ENCODE measurements at places on chromosomes 12 and 14.
A peak's percentile ranks its signal among the peaks of the same experiment; 100 is the strongest.

GRCh38 chr14:49114161-49114893 is 471.9 kb downstream of the RPS29 start:
- no peak for DNase-seq

DNA sequence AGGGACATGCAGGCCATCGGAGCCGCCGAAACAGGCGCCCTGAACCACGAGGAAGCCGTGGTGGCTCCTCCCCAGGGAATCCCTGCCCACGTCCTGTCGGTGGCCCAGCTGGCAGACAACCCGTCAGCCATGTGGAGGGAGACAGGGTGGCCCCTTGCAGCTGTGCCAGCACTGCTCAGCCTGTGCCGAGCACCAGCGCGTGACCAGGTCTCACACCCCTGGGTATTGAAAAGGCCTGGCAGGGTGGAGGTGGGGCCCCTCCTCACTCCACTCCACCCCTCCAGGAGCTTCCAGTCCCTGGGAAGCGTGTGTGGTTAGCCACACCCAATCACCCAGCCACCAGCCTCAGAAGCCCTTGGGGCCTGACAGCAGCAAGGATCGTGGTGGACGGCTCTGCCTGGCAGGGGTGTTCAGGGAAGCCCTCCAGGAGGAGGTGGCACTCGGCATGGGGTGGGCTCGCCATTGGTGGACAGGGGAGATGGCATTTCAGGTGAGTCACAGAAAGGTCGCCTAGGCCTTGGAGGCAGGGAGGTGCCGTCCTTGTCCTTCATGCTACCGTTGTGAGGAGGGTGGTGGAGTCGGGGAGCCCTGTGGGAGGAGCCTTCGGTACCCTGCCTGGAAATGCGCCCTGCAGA is 12.3 kb upstream of the DLK1 start:
- no peak for DNase-seq

DNA sequence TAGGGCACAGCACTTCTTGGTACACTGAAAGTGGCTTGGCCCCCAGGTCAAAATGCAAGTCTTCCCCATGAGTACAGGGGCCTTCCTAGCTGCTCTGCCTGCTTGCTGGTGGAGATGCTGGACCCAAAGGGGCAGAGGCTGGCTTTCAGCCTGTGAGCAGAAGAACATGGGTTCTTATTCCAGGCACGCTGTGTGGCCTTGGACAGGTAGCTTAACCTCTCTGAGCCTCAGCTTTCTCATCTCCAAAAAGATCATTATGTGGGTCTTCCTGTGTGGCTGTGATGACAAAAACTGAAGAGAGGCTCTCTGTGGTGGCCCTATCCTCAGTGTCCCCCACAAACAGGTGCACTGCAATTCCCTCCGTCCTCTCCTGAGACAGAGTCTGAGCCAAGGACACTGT is 45.6 kb upstream of the TUNAR start:
- no peak for DNase-seq

DNA sequence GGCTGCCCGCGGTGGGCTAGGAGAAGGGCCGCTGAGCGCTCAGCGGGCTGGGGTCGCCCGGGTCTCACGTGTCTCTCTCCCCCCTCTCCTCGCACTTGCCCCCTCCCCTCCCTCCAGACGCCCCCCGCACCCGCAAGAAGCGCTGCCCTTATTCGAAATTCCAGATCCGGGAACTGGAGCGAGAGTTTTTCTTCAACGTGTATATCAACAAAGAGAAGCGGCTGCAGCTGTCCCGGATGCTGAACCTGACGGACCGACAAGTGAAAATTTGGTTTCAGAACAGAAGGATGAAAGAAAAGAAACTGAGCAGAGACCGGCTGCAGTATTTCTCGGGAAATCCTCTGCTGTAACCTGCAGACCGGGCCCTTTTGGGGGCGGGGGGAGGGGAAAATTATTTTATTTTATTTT is 314 bp upstream of the HOTAIR start:
- DNase-seq, result no peak

GRCh38 chr12:18436170-18436569 is 174.9 kb downstream of the PIK3C2G start:
- DNase-seq, result no peak

GRCh38 chr14:51774209-51774608 is 86.2 kb upstream of the GNG2 start:
- DNase-seq, result no peak

DNA sequence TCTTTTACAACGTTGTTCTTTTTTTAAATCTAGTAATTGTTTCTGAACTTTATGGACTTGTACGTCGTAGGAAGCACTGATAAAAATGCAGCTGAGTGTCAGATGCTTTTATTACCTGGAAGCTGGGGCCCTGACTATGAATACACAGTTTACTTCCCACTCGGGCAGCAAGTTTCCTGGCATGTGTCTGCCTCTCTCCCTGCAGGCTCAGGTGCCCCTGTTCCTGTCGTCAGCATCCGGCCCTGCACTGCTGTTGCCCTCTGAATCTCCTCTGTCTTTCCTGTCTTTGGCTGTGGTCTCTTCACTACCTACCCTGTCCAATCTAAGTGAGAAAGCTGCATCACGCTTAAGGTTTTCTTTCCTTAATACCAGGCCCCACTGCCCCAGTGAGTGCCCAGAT is 75.8 kb downstream of the PELI2 start:
- DNase-seq, result no peak

DNA sequence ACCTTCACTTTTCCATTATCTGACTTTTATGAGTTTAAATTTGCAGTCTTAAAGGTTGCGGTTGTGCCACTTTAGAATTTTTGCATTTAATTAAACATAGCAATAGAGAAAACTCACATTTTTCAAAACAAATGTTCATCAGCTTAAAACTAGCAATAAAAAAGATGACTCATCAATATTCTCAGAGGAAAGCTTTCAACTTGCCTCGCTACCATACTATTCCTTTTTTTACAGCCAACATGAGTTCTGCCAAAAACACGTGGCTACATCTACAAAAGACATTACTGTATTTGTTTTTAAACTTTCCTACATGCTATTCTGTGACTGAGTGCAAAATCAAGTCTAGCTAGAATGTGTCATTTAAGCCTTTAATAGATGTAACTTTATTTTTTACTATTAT is 497.1 kb downstream of the RPS29 start:
- no peak for DNase-seq

GRCh38 chr12:110796952-110797351 is 49.8 kb upstream of the CCDC63 start:
- no peak for DNase-seq

DNA sequence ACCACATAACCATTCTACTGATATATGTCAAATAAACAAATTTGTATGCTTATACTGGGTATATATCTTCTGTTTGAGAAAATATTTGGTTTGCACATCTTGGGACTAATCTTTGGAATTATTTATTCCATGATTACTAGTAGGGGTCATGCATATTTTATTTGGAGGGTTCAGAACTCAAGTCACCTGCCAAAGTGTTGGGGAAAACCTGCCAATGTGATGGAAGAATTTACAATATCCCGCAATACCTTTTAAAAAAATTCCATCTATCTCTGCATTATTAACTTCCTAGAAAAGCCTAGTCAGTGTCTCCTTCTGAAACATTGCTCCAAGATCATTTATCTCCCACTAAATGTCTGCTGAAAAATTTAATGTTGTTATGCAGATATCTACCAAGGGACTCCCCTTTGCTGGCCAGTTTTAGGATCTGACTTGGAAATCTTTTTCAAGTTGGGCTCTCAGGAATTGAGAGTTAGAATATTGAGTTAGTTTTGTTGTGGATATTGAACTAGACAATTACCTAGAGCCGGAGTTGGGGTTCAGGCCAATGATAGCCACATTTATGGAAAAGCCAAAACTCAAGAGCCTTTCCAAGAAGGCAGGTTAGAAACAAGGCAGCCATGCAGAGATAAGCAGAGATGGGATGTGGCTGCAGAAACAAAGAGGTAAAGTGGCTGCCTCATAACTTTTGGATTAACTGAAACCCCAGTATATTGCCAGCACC is 425.2 kb downstream of the ADAMTS20 start:
- no peak for DNase-seq

GRCh38 chr12:76569685-76570604 is 10.4 kb upstream of the OSBPL8 start:
- no peak for DNase-seq

- DNase-seq, result no peak
Measured at GRCh38 chr12:3131129-3131528, 54.0 kb downstream of the TSPAN9 start.

- no peak for DNase-seq
Measured at GRCh38 chr14:36105401-36105800, 71.1 kb downstream of the PTCSC3 start.

- no peak for DNase-seq
Measured at GRCh38 chr14:52703225-52703624, 3.8 kb upstream of the PSMC6 start.

DNA sequence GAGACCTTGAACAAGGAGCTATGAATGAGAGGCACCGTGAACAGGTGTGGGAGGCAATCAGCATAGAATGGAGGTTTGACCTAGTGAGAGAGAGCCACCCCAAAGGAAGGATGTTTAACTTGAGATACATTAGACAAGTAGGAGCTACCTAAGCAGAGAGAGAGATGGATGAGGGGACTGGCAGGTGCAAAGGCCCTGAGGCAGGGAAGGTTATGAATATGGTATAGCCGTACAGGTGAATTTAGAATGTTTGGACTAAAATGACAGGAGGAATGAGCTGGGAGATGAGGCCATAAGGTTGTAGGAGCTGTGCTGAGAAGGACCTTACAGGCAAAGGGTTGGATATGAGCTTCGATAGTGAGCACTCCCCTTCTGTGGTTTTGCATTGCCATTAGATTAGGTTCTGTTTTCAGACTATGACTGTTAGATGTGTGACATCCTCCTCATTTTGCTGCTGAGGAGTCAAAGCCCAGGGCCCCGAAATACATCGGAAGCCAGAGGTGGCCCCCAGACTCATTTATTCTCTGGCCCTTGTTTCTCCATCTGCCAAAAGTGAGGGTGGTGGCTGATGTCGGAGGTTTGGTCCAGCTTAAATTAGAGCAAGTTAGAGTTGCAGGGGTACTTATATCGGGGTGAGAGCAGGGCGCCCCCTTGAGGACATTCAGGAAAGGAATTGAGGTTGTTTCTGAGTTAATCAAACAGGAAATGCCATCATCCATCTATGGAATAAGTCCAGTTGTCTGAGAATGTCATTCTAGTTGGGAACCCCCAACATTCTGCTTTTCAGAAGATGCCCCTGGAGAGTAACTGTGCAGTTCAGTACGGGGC is 29.4 kb downstream of the SLC24A4 start:
- DNase-seq, result peak; percentile 14

- DNase-seq, result no peak
Measured at GRCh38 chr14:100547633-100548294, 39.5 kb downstream of the BEGAIN start.

DNA sequence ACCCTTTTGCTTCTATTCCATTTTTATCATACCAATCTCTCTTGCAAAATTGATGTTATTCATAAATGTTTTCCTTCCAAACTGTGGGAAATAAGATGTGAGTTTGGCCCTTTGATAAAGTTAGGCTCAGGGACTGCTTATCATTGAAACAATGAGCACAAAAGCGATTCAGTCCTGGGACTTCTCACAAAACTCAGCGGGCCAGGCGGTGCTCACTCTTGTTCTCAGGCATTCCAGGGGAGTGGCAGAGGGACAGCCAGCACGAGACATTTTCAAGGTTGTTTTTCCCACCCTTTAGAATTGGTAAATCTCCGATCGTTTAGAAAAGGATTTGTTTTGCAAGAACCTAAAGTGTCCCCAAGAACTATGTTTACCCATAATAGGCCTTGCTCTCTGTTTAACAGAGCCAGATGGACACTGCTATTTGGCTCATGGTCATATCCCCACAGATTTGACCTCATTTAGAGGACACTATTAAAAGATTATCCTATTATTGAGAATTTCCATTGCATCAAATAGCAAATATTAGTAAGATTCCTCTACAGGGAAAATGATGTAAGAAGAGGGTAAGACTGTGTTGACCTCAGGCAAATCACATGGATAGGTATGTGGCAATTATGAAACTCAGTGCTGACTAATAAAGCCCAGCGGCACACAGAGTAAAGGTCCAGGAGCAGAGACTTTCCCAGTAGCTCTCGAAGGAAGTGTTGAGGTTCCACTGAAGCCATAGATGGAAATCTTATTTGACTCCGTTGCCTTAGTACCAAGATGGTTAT is 102.7 kb upstream of the USP44 start:
- DNase-seq, result no peak

DNA sequence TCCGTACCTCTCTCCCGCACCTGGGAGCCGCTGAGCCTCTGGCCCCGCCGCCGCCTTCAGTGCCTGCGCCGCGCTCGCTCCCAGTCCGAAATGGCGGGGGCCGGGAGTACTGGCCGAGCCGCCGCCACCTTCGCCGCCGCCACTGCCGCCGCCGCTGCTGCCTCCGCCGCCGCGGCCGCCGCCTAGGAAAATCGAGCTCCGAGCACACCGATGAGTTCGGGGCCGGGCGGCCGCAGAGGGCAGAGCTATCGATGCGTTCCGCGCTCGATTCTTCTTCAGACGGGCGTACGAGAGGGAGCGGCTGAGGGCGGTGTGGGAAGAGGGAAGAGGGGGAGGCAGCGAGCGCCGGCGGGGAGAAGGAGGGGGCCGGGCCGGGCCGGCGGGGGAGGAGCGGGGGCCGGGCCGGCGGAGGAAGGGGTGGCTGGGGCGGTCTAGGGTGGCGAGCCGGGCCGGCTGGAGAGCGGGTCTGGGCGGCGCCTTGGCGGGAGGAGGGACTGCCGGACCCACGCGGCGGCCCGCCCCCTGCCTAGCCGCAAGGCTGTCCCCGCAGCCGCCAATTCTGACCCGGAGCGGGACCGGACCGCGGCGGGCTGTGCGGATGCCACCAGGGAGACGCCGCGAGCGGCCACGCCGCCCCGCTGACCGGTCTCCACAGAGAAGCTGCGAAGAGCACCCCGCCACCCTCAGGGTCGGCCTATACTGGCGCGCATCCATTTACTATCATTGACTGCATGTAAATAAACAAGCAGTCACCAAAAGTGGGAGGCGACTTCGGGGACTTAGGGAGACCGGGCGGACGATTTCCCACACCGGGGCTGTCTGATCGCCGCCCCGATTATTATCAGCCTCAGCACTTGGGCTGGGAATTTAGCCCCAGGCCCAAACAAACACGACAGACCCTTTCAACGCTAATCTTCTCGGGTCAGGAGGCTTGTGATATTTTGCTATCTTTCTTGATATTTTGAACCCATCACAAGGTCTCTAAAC is at the start of gene KRAS:
Gene KRAS, minus strand, starts transcription at position 186 of the 987 bp plus-strand sequence.
- DNase-seq, result peak; percentile 74

DNA sequence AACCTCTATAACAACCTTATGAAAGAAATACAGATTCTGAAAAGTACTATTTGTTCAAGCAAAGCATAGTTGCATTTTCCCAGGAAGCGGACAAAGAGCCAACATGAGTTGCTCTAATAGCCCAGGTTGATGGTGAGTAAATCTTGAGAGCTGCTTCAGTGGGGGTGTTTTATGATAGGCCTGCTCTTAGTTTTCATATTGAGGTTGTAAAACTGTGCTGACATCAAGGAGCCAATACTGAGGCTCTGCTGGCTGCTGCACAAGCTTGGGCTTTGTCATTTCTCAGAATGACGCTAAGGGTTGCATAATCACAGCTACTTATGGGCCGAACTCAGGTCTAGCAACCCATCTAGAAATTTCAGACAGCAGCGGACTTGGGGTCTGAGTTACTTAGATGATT is 11.5 kb downstream of the TBC1D30 start:
- no peak for DNase-seq

Measured in stimulated activated CD4-positive, alpha-beta T cell treated with anti-CD3 and anti-CD28 coated beads, Interleukin-1b, Interleukin-23, amount 100 ng/mL, for 24 hours (primary cell).